ENCODE measurements at places on chromosomes 6 and 20. TPM values are rescaled to one million over a fixed set of nuclear protein-coding genes. Genes with fewer than 3 reads are reported as not detected.

GRCh38 chr6:53986165-53986720, 125.0 kb upstream of the MLIP start:
- no peak overlapping the region for H3K4me3 ChIP-seq
- peak; percentile 43 for DNase-seq
- no peaks in the 10 kb centered on the region for H3K27me3 ChIP-seq
- peaks cover 41% of the 10 kb centered on the region for H3K4me1 ChIP-seq

GRCh38 chr6:292506-293192, 362 bp downstream of the DUSP22 start:
- no peaks in the 10 kb centered on the region for H3K36me3 ChIP-seq
- H3K4me1 ChIP-seq: peaks cover 37% of the 10 kb centered on the region
- peak overlapping the region; percentile 74 for H3K4me3 ChIP-seq
- H3K27me3 ChIP-seq: no peaks in the 10 kb centered on the region

DNA sequence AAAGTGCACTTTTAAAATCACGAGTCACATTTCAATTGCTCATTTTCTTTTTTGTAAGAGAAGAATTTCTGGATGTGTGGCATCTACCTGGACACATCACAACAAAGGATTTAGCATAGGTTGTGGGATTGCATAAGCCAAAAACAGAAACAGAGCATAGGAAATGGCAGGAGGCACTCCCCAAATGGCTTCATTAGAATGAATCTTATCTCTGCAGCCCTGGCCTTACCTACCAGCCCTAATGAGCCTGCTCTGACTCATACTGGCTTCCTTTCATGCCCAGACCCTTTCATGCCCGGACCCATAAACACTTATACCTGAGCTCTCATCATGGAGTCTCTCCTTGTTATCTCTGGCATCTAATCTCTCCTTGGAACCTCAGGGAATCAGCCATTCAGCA, 23.9 kb upstream of the SPTLC3 start:
- no peaks in the 10 kb centered on the region for H3K4me1 ChIP-seq
- DNase-seq: no peak

DNA sequence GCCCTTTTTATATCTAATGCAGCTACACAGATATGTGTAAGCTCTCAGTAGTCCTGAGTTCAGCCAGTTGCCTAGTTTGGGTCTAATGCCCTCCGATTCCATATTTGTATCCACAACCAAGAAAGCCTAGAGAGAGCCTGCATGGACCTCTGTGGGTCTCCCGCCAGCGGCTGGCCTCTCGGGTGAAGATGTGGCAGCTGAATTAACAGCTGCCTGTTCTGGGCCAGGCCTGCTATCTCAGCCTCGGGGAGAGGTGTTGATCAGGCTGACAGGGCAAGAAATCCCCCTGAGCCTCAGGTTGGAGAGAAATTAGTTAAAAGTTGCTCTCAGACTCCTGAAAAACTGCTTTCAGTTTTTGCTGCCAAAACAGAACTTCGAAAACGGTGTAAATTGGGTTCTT, 19.8 kb downstream of the PTK7 start:
- H3K27me3 ChIP-seq: no peaks in the 10 kb centered on the region
- H3K36me3 ChIP-seq: no peaks in the 10 kb centered on the region
- H3K4me3 ChIP-seq: no peak overlapping the region

DNA sequence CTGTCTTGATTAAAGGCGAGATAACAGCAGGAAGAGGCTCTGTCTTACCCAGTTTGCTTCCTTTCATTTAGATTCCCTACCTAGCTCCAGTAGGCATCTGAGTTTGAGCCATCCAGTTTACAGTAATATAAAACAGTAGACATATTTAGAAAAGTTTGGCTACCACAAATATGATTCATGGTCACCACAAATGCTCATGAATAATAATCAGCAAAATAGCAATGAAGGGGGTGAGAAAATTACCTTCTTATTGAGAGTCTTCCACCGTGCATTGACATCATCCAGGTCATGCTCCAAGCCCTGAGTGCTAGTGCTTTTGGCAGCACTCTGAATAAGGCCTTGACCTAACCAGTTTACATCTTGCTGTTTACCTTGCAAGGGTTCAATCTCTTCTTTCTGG, 106.2 kb downstream of the DST start:
- peaks cover 37% of the 10 kb centered on the region for H3K36me3 ChIP-seq
- no peak overlapping the region for H3K27ac ChIP-seq
- no peak for DNase-seq
- H3K4me1 ChIP-seq: peaks cover 54% of the 10 kb centered on the region
- H3K27me3 ChIP-seq: no peaks in the 10 kb centered on the region

ALDH5A1 gene
- total RNA-seq: 7.1 TPM

ANKRD6 gene
- total RNA-seq: 3.6 TPM

DNA sequence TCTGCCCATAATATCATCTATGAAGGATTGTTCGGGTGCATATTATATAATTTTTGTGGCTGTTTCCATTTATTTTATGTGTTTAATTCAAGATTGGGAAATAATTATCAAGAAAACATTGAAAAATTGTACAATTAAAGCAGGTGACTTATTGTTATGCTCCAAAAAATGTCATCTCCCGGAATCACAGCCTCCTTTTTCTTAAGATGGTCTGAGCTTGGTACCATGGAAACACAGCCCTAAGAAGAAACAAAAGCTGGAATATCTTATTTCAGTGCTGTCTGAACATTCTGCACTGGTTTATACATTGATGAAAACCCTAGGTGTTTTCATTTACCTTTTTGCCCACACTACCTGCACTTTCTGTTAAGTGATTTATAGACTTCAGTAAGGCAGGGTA, 367.2 kb downstream of the ARHGAP18 start:
- H3K27me3 ChIP-seq: no peaks in the 10 kb centered on the region
- no peaks in the 10 kb centered on the region for H3K36me3 ChIP-seq
- DNase-seq: no peak
- H3K27ac ChIP-seq: no peak overlapping the region

LPA gene
- total RNA-seq: not detected

GRCh38 chr6:116973976-116974375, 96.9 kb downstream of the RFX6 start:
- peak overlapping the region; percentile 78 for H3K27ac ChIP-seq
- peak; percentile 79 for DNase-seq
- peaks cover 30% of the 10 kb centered on the region for H3K4me1 ChIP-seq
- H3K27me3 ChIP-seq: no peaks in the 10 kb centered on the region
- H3K36me3 ChIP-seq: no peaks in the 10 kb centered on the region

PRDM13 gene
- total RNA-seq: not detected

- no peak overlapping the region for H3K27ac ChIP-seq
- H3K4me3 ChIP-seq: no peak overlapping the region
- no peaks in the 10 kb centered on the region for H3K36me3 ChIP-seq
- DNase-seq: no peak
Observed at GRCh38 chr6:132708771-132709170, 5.1 kb downstream of the VNN1 start.

GRCh38 chr20:17676942-17677341, 5.1 kb downstream of the RRBP1 start:
- no peaks in the 10 kb centered on the region for H3K36me3 ChIP-seq
- DNase-seq: no peak
- no peak overlapping the region for H3K27ac ChIP-seq
- H3K4me3 ChIP-seq: no peak overlapping the region
- H3K27me3 ChIP-seq: no peaks in the 10 kb centered on the region

- H3K27ac ChIP-seq: no peak overlapping the region
- H3K27me3 ChIP-seq: no peaks in the 10 kb centered on the region
- H3K36me3 ChIP-seq: no peaks in the 10 kb centered on the region
- no peak for DNase-seq
- H3K4me1 ChIP-seq: no peaks in the 10 kb centered on the region
Observed at GRCh38 chr6:147161974-147162495, 42.2 kb upstream of the STXBP5 start.

GRCh38 chr6:147738516-147739162, 230.1 kb downstream of the SAMD5 start:
- H3K4me3 ChIP-seq: no peak overlapping the region
- H3K36me3 ChIP-seq: no peaks in the 10 kb centered on the region
- no peak overlapping the region for H3K27ac ChIP-seq
- H3K4me1 ChIP-seq: no peaks in the 10 kb centered on the region
- DNase-seq: no peak

DNA sequence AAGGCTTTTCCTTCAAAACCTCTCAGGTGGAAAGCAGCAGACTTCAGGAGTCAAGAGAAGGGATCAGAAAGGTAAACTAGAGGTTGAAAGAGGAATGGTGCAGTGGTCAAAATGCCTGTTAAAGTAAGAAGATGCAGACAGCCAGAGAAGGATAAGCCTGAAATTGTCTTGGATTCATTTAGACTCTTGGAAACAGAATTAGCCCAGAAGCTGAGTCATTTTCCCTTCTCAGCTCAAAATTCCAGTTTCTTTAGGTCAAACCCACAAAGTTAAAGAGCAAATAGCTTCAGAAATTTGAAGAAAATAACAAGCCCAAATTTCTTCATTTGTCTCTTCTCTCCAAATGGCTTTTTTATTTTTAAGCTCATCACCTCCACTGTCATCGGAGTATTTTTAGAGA, 73.9 kb downstream of the DHX35 start:
- no peaks in the 10 kb centered on the region for H3K4me1 ChIP-seq
- no peaks in the 10 kb centered on the region for H3K27me3 ChIP-seq
- no peak for DNase-seq
- H3K36me3 ChIP-seq: peaks cover 3% of the 10 kb centered on the region

CCN5 gene
- 30.6 TPM for total RNA-seq

GRCh38 chr20:39855056-39855455, 834.0 kb downstream of the MAFB start:
- peaks cover 3% of the 10 kb centered on the region for H3K4me1 ChIP-seq
- H3K27ac ChIP-seq: no peak overlapping the region
- no peaks in the 10 kb centered on the region for H3K36me3 ChIP-seq
- H3K27me3 ChIP-seq: no peaks in the 10 kb centered on the region
- no peak overlapping the region for H3K4me3 ChIP-seq

- H3K27me3 ChIP-seq: peaks cover 34% of the 10 kb centered on the region
- peak within 1 kb of the TSS; percentile 55 for H3K4me3 ChIP-seq
- no peak for DNase-seq
- H3K36me3 ChIP-seq: no peaks in the 10 kb centered on the region
- no peak within 1 kb of the TSS for H3K27ac ChIP-seq
Observed at GRCh38 chr6:43455531-43456428, at the start of gene DLK2. Gene DLK2, minus strand, starts transcription at chr6:43455548. Its CDS starts 723 bp downstream, at chr6:43454825.

- H3K27me3 ChIP-seq: no peaks in the 10 kb centered on the region
- no peak overlapping the region for H3K27ac ChIP-seq
- peaks cover 66% of the 10 kb centered on the region for H3K4me1 ChIP-seq
- no peak for DNase-seq
- H3K36me3 ChIP-seq: no peaks in the 10 kb centered on the region
Observed at GRCh38 chr6:54115966-54116365, 4.7 kb downstream of the MLIP start.

DNA sequence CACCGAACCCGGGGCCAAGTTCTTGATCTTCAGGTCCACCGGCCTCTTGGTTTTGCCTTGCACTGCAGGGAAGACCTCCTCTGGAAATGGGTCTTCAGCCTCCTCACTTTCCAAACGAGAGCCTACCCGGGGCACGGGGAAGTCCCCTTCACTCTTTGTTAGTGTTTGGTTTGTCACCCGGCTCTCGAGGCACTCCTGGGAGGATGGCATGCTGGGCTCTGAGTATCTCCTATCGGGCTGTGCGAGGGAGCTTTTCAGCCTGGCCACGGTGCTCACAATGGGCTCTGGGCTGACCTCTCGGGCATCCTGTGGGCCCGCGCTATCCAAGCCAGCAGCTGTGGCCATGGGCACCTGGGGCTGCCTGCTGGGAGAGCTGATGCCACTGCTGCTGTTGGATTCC, 8.1 kb downstream of the TAGAP start:
- no peak for DNase-seq
- no peak overlapping the region for H3K4me3 ChIP-seq
- H3K27ac ChIP-seq: no peak overlapping the region
- H3K36me3 ChIP-seq: no peaks in the 10 kb centered on the region
- no peaks in the 10 kb centered on the region for H3K4me1 ChIP-seq

STMND1 gene
- total RNA-seq: not detected

- peaks cover 18% of the 10 kb centered on the region for H3K4me1 ChIP-seq
- DNase-seq: no peak
- H3K27me3 ChIP-seq: no peaks in the 10 kb centered on the region
- H3K27ac ChIP-seq: peak overlapping the region; percentile 91
- H3K4me3 ChIP-seq: peak overlapping the region; percentile 76
- no peaks in the 10 kb centered on the region for H3K36me3 ChIP-seq
Observed at GRCh38 chr20:36745234-36745926, 510 bp downstream of the NDRG3 start.

DNA sequence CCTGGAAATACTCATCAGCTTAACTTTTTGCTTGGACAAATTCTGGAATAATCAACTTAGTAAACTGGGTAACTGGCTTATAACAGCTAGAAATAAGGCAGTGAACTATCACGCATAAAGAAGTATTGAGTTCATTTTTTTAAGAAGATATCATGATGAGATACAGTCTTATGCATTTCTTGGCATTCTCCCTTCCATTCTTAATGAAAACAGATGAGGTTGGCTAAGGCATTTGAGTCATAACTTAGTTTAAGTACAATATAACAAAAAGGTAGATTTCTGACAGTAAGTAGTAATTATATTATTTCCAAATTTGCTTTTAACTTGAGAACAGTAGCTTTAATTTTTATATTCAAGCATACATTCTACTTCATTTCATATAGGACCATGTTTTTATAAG, 56.1 kb downstream of the SAMD5 start:
- H3K27me3 ChIP-seq: no peaks in the 10 kb centered on the region
- H3K4me1 ChIP-seq: peaks cover 20% of the 10 kb centered on the region
- H3K36me3 ChIP-seq: no peaks in the 10 kb centered on the region
- no peak for DNase-seq
- no peak overlapping the region for H3K27ac ChIP-seq
- no peak overlapping the region for H3K4me3 ChIP-seq

- H3K27ac ChIP-seq: no peak overlapping the region
- no peaks in the 10 kb centered on the region for H3K27me3 ChIP-seq
- no peaks in the 10 kb centered on the region for H3K36me3 ChIP-seq
- no peak overlapping the region for H3K4me3 ChIP-seq
- DNase-seq: no peak
Observed at GRCh38 chr20:21326700-21327099, 23.6 kb downstream of the XRN2 start.

GRCh38 chr6:137783710-137784109, 83.3 kb upstream of the TNFAIP3 start:
- no peaks in the 10 kb centered on the region for H3K4me1 ChIP-seq
- no peaks in the 10 kb centered on the region for H3K27me3 ChIP-seq
- no peak overlapping the region for H3K27ac ChIP-seq
- H3K4me3 ChIP-seq: no peak overlapping the region
- H3K36me3 ChIP-seq: no peaks in the 10 kb centered on the region
- no peak for DNase-seq

Data from gastrocnemius medialis (tissue), 4 donors.